Activated T-helper 9 cell treated with anti-CD3 and anti-CD28 coated beads, Interleukin-2, amount 50 U/mL, for 16 hours (primary cell): ENCODE measurements at places on chromosomes 5 and 9.

- no peak for DNase-seq
Measured at GRCh38 chr5:171496456-171496855, 77.0 kb downstream of the FGF18 start.

GRCh38 chr5:159469496-159470372 lies 139.4 kb upstream of the IL12B start:
- no peak for DNase-seq

GRCh38 chr5:138725153-138725817 lies 27.9 kb upstream of the CTNNA1 start:
- no peak for DNase-seq

GRCh38 chr9:88538311-88539085 lies 3.5 kb downstream of the NXNL2 start:
- no peak for DNase-seq

- DNase-seq, result no peak
Measured at GRCh38 chr9:134055981-134056461, 11.8 kb downstream of the BRD3 start.

DNA sequence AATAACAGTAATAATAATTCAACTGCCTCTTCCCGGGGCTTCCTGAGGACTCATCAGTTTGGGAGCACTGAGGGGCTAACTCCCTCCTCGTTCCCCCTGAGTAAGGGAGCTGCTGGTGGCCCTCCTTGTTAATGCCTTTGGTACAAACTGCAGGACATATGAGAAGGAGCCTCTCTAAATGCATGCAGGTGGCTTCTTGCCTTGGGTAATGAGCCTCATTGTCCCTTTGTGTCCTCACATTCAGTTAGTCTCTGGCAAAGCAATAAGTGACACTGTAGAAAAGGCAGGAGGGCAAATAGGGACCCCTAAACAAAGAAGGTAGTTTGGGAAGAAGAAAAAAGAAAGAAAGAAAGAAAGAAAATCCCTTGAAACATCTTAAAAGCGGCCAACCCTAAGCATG lies 95.4 kb upstream of the ERCC6L2 start:
- DNase-seq, result no peak

DNA sequence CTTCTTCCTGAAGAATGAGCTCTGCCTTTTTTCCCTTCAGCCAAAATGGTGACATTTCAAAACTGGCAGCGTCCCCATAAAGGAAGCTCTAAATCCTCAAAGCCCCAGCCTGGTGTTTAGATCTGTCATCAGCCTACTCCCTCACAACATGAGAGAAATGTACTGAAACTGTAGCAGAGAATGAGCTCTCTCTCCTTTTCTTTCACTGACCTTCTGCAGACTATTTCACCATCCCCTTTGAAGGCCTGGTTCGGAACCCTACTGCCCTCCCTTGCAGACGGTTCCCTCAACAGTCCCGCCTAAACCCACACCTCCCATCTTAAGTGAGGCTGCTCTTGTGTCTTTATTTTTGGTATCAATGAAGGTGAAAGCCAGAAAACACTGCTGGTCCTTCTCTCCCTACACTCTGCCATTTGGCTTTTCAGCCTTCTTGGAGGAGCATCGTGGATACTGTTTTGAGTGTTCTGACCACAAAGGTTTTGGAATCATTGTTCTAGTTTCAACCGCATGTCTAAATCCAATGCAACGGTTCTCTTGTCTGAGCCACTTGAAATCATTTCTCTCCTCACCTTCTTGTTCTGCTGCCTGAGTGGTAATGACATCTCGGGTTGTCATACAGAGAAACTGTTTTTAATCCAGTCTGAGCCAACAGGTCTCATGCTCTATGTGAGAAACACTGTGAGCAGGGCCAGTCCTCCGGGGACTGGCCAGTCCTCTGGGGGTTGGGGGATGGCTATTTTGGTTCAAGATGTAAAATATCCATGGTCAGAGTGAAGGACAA lies 39.0 kb downstream of the ITK start:
- no peak for DNase-seq

DNA sequence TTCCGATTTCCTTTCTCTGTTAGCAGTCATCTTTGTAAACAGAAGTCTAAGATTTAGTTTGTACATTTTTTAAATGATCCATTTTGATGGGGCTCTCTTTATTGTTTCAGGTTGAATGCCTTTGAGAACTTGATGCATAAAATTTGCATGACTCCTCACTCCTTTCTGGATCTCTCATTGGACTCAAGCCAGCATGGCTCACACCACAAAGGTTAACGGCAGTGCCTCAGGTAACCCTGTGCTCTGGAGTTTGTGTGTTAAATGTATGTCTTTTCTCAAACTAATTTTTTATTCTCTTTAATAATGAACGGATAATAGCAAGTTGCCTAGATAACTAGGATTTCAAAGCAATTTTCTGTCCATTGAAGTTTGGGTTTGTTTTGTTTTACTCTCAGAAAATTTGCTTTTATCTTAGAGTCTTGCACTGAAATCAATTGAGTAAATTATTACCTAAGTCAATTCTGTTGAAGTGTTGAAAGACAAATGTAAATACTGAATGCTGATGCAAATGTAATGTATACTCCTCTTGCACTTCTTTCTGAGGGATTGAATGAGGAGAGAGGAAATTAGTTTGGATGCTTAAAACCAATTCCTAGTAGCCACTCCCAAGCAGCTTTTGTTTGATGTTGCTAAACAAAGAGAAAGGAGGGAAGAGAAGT lies 164.6 kb upstream of the DMRT1 start:
- no peak for DNase-seq

GRCh38 chr9:68619636-68620035 lies 79.0 kb upstream of the TMEM252 start:
- DNase-seq, result no peak

DNA sequence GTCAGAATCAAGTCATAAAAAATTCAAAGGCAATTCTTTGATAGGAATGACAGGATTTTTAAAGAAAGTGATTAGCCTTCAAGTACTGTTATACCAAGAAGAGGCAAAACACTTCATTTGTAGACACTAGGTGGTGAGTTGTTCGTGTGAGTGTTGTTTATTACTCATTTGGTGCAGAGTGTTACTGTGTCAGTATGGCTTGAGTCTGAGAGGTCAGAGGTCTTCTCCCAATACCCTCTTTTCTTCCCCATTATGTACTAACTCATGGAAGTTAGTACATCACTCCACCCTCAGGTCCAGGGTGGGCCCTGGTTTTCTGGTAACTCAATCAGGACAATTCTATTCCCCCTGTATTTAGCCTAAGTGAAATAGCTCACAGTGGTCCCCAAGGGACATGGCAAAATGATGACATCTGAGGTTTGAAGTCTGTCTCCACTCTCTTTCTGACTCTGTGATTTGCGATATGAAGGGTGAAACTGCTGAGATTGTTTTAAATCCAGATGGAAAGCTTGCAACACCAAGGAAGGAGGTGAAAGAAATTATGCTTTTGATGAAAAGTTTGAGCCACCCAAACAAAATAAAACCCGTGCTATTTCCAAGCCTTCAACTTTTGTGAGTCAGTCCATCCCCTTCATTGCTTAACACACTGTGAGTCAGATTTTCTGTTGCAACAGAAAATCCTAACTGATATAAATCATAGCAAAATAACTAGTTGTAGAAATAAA lies 56.8 kb downstream of the NUDT12 start:
- no peak for DNase-seq

GRCh38 chr5:123433596-123433995 lies 10.4 kb upstream of the CEP120 start:
- DNase-seq, result no peak

DNA sequence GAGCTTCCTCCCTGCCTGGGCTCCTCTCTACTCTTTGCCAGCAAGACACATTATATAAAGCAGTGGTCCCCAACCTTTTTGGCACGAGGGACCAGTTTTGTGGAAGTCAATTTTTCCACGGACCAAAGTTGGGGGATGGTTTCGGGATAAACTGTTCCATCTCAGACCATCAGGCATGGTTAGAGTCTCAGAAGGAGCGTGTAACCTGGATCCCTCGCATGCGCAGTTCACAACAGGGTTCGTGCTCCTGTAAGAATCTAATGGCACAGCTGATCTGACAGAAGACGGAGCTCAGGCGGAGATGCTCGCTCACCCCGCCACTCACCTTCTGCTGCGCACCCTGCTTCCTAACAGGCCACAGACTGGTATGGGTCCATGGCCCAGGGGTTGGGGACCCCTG lies 142.8 kb downstream of the LIFR start:
- DNase-seq, result no peak

- no peak for DNase-seq
Measured at GRCh38 chr9:87800456-87800855, 74.5 kb downstream of the CTSL start.

GRCh38 chr5:175590471-175590881 lies 67.4 kb upstream of the HRH2 start:
- no peak for DNase-seq

GRCh38 chr5:2570586-2570985 lies 180.9 kb downstream of the IRX2 start:
- DNase-seq, result no peak

DNA sequence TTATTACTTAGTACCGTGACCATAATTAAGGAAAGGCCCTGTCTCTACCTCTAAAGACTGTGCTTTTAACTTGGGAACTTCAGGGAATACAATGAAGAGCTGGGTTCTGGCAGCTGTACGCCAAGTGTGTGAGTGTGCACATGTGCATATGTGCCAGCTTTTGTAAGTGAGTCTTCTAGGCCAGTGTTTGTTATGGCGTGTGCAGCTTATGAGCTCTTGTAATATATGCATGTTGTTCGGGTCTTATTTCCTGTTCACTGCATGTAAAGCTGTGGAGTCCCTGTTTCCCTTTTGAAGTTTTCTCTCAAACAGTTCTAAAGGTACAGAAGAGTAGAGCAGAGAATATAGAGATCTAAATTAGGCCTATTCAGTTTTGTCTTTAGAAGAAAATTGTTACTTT lies 30.5 kb downstream of the TGFBR1 start:
- no peak for DNase-seq

DNA sequence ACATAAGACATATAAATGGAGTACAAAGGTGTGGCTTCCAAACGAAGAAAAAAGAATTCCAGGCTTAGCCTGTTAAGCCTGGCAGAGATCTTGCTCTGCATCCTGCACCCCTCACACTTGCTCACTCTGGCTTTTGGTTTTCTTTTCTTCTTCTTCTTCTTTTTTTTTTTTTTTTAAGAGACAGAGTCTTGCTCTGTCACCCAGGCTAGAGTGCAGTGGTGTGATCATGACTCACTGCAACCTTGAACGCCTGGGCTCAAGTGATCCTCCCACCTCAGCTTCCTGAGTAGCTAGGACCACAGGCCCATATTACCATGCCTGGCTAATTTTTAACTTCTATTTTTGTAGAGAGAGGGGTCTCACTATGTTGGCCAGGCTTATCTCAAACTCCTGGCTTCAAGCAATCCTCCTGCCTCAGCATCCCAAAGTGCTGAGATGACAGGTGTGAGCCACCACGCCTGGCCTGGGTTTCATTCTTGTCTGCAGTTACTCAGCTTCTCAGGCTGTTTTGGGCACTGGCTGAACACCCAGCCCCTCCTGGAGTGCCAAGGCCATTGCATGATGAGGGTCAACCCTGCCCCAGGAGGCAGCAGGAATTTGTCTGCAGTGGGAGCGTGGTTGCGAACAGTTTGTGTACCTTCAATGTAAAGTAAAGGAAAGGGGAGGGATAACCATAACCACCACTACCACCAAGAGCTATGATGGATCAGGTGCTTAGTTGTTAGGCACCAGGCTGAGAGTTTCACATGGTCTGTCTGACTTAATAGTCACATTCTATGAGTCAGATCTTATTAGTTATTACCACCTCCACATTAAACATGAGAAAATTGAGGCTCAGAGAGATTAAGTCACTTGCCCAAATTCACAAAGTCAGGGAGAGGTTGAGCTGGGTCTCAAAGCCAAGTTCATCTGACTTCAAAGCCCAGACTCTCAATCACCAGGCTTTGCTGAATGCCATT lies 219.2 kb upstream of the PANK3 start:
- DNase-seq, result no peak

GRCh38 chr5:62558941-62559340 lies 19.7 kb upstream of the LRRC70 start:
- DNase-seq, result no peak

DNA sequence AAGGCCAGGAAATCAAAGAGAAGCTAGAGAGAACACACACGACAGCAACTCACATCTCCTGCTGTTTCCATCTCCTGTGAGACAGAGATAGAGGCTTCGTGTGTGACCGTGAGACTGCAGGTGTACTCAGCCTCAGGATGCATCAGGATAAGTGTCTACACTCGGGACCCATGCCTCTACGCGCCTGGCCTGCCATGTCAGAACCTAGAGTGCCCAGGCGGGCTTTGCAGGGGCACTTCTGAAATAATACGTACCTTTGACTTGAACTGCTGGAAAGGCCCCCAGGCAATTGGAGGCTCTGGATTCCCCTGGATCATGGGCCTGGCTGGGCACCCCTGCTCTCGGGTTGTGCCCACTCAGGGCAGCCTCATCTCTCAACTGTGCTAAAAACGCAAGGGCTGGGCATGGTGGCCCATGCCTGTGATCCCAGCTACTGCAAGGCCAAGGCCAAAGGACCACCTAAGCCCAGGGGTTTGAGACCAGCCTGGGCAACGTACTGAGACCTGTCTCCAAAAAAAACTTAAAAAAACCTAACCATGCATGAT lies 13.0 kb downstream of the CLPTM1L start:
- DNase-seq, result no peak

DNA sequence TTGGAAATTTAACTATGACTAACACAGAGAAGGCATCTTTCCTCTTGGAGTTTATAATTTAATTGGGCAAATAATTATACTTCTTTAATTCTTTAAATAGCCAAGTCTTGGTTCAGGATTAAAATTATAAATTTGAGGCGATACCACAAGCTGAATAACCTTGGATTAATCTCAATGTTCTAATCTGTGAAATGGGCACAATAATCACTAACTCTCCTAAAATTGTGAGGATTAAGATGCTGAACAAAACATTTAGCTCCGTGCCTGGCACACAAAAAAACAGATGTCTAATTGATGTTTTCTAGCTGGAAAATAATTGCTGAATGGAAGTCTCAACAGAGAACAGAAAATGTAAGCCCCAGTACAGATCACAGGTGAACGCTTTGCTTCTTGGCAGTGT lies 69.7 kb upstream of the TRIM32 start:
- no peak for DNase-seq

DNA sequence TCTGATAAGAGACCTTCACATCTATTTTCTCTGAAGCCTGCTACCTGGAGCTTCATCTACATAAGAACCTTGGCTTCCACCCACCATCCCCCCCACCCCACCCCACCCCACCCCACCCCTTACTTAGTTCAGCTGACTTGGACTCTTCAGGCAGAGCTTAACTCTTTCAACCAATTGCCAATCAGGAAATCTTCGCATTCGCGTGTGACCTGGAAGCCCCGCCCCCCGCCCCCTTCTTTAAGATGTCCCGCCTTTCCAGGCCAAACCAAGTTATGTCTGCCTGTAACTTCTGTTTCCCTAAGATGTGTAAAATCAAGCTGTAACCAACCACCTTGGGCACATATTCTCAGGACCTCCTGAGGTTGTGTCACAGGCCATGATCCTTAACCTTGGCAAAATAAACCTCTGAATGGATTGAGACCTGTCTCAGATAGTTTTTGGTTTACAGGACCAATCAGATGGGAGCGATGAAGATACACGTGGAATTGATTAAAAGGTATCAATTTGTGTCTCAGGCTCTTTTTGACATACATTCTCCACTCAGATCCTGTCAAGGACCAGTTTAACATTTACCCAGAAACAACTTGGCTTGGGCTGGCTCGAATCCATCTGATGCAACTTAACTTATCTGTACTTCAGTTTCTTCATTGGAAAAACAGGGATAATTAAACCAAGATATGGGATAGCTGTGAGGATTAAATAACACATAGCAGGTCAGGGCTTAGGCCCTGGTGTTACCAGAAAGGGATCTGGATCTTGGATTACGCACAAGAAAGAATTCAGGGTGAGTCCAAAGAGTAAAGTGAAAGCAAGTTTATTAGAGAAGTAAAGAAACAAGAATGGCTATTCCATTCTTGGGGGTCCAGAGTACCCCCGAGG lies 43.6 kb downstream of the GALNT12 start:
- DNase-seq, result no peak
